DMS 273 treated with DMSO at 0.1 percent for 48 hours (cell line): ENCODE measurements at places on chromosomes 4 and X.

DNA sequence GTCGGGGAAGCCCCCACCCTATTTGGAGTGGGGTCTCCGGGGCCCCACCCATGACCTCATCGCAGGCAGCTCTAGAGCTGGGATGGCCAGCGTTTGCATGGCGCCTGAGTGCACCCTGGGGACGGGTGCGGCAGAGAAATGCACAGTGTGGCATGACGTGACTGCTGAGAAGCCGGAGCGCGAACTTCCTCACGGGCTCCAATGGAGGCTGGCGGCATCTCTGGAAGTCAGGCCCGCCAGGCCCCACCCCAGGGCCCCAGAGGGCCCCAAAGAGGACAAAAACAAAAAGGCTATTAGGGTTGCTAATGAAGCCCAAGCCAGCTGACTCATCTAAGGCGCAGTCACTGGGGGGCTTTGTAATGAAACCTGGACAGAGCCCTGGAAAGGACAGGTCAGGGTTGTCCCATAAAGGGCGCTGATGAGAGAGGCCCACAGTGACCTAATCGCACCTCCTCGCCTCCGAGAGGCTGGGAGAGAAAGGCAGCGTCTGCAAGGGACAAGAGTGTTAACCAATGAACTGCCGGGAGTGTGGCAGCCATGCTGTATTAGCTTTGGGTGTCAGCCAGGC lies 86.0 kb upstream of the C1QTNF7 start:
- DNase-seq, result no peak

DNA sequence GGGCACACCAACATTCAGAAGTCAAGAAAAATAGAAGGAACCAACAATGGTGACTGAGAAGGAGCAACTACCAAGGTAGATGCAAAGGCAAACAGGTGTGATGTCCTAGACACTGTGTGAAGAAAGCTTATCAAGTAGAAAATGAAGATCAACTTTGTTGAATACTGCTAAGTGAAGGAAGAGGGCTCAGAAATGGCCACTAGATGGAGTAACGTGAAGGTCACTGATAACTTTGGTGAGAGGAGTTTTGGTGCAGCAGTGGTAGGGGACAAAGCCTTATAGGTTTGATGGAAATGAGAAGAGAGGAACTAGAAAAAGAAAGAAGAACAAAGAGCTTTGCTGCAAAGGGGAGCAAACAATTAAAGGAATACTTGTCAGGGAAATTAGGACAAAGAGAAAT lies 23.5 kb downstream of the OTC start:
- DNase-seq, result no peak

GRCh38 chrX:119468551-119469312 lies 488 bp downstream of the SLC25A5 start:
- peak; percentile 58 for DNase-seq

DNA sequence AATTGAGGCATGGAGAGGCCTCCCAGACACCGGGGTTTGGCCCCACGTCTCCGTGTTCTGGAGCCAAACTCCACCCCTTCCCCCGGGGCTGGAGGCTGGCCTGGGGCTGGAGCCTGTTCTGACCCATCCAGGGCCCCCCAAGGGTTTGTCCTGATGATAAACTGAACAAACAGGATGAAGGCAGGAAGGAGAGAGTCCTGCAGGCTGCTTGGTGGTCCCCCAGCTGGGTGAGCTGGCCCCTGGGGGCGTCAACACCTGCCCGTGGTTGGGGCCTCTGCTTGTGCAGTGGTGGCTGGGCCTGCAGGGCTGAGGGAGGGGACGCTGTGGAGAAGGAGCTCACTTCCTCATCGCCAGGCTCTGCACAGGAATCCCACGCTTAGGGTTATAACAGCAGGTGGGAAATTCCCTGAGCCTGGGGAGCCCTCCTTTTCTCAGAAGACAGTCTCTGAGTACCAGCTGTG lies 2.3 kb downstream of the SH3TC1 start:
- no peak for DNase-seq

DNA sequence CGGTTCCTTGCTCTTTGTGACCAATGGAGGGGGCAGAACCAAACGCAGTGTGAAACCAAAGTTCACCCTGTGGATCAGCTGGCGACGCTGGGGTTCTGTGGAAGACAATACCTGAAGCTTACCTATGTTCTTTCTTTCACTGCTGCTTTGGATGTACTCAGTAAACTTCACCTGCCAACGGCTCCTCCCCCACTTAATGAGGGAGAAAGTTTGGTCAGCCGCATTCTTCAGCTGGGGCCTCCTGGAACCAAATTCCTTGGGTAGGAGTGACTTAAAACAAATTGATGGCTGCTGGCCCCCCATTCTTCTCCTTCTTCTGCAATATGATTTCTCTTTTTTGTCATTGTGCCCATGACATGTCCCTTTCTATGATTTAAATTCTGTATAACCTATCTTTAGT lies 282.4 kb downstream of the ANK2 start:
- no peak for DNase-seq

GRCh38 chr4:147582386-147583060 lies 34.7 kb upstream of the TMEM184C start:
- no peak for DNase-seq

GRCh38 chrX:66625525-66625924 lies 13.4 kb downstream of the EDA2R start:
- DNase-seq, result no peak

GRCh38 chrX:47859686-47860085 lies 23.0 kb downstream of the ZNF81 start:
- no peak for DNase-seq

GRCh38 chr4:149077181-149077580 lies 635.0 kb upstream of the NR3C2 start:
- no peak for DNase-seq

DNA sequence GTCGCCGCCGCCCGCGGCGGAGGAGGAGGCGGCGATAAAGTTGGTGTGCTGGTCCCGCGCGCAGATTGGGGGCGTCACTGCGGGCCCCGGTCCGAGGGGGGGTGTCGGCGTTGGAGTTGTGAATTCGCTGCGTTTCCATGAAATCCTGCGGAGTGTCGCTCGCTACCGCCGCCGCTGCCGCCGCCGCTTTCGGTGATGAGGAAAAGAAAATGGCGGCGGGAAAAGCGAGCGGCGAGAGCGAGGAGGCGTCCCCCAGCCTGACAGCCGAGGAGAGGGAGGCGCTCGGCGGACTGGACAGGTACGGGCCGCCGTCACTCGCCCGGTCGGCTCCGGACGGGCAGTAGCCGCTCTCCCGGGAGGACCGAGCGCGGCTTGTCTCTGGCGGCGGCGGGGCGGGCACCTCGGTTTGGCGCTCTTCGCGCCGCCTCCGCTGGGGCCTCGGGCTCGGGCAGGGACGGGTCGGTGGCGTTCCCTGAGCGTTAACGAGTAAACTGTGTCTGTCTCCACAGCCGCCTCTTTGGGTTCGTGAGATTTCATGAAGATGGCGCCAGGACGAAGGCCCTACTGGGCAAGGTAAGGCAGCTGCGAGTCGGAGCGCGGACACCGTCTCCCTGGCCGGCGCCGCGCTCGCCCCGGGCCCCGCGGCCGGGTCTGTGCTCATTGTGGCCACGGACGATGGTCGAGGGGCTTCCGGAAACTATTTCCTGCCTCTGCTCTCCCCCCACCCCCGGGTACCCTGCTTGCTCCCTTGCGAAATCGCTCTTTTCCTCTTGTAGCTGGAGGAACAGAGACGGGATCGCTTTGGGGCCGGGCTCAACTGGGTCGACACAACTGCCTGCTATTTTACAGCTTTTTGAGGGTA lies 658 bp downstream of the KDM6A start:
- no peak for DNase-seq

GRCh38 chr4:97370568-97370967 lies 772.7 kb downstream of the STPG2 start:
- DNase-seq, result no peak

DNA sequence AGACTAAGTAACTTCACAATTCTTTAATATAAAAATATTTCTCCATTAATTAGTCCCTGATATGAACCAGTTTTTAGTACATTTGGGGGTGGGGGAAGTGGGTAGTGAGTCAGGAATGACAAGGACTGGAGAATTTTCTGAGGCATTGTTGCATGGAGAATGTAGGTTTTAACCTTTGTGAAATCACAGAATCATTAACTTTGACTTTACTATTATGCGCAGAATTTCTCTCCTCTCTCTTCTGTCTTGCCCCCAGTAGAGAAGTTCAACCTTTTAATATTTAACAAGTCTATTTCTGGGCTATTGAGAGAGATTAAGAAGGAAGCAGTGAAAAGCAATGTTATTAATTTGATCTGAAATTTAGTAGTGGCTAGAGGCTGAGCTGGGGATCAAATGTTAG lies 597.0 kb downstream of the PCDH18 start:
- DNase-seq, result no peak

GRCh38 chr4:125266901-125267604 lies 47.7 kb upstream of the FAT4 start:
- DNase-seq, result no peak

GRCh38 chr4:56648021-56648823 lies 32.9 kb downstream of the HOPX start:
- DNase-seq, result no peak
